Stimulated activated CD4-positive, alpha-beta T cell treated with anti-CD3 and anti-CD28 coated beads, Interleukin-1b, Interleukin-23, amount 100 ng/mL, for 1 hour (primary cell): ENCODE measurements at places on chromosomes 5 and 9.
A peak's percentile ranks its signal among the peaks of the same experiment; 100 is the strongest.

GRCh38 chr9:34382879-34383278, 6.2 kb upstream of the MYORG start:
- no peak for DNase-seq

DNA sequence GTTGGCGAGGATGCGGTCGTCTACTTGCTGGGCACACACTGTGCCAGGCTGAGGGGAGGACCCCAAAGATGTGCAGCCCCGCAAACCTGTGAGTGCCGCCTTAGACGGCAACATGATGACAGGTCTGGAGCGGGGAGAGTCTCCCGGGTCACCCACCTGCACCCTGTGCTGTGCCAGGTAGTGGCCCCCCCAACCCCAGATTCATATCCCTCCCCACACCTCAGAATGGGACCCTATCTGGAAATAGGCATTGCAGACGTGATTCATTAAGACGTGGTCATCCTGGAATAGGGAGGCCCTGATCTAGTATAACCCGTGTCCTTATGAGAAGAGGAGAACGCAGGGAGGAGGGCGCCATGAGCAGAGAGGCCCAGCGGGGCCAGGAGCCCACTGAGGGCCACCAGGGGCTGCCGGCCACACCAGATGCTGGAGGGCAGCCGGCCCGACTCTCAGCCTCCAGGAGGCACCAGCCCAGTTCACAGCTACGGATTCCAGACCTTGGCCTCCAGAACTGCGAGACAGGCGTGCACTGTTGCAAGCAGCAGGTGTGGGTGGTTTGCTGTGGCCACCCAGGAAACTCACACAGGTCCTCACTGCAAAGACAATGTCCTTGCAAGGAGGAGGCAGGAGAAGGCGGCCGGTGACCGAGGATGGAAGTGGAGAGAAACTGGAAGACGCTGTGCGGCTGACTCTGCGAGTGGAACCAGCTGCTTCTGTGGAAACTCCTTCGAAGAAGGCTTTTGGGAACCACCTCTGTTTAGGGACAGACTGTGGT, 131.9 kb upstream of the LPCAT1 start:
- DNase-seq, result no peak

- no peak for DNase-seq
These were observed 52.7 kb downstream of the ITGA1 start for GRCh38 chr5:52840277-52841050.

DNA sequence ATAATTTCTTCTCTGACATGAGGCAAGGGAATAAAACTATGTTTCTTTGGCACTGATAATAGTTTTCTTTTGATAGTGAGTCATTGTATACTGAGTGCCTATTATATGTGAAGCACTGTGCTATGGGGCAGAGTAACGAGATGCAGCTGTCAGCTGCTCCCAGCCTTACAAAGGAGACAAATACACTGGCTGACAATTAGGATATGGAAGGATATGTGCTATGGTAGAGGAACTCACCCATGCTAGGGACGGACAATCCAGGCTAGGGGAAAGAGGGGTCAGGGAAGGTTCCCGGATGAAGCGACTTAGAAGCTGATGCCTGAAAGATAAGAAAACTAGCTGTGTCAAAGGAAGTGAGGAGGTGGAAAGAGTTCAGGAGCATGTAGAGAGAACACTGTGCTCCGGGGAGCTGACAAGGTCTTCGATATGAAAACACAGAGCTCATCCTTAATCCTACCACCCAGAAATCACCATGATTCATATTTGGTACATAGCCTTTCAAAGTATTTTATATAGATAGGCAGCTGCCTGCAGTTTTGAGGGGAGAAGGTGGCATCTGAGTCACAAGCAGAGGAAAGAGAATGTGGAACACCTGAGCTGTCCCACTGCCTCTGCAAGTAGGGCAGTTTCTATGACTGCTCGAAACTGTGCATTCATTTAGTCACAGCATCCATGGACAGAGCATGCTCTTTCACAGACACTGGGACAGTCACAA, 12.1 kb downstream of the BSPRY start:
- no peak for DNase-seq

GRCh38 chr5:16536818-16537217, 71.2 kb upstream of the ZNF622 start:
- no peak for DNase-seq

DNA sequence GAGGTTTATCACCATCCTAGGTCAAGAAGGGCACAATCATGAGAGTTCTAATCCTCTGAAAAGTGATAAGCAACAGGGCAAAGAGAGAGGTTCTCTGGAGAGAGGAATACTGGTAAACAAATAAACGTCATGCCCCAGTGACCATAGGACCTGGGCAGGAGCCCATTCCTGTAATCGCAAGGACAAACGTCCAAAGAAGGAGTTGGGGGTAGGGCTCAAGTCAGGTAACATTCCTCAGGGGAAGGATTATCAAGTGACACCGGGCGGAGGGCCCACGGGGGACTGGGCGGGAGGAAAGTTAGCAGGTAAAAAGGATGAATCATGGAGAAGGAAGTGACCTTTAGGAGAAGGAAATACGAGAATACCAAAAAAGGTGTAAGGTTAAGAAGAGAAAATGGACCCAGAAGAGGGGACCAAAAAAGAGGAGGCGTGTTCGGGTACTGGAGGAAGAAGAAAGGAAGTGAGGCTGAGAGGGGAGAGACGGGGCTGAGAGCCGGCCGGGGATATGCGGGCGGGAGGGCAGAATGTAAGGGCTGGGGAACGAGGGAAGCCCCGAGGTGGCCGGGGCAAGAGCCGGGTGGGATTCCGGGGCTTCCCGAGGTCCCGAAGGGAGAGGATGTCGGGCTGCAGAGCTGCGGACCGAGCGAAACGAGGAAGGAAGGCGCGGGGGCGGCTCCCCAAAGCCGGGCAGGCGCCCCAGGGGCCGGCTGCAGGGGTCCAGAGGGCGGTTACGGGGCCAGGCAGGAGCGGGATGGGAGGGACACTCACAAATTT, 583 bp downstream of the DIAPH1 start:
- DNase-seq, result no peak

DNA sequence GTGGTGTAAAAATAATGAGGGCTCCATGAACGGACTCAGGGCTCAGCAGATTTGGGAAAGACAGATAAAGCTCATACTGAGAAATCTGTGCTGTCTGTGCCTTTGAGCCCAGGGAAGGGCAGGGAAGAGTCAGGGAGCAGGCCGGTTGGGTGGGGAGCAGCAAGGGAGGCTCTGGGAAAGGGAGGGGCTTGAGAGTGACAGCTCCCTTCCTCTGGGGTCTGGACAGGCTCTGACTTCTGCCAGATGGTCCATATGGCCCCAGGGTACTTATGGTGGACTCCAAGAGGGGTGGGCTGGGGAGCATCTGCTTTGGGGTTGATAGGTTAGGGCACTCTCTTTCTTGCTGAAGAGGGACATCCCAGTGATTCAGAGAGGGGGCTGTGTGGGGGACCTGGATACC, 2.1 kb downstream of the NPR2 start:
- DNase-seq, result no peak

DNA sequence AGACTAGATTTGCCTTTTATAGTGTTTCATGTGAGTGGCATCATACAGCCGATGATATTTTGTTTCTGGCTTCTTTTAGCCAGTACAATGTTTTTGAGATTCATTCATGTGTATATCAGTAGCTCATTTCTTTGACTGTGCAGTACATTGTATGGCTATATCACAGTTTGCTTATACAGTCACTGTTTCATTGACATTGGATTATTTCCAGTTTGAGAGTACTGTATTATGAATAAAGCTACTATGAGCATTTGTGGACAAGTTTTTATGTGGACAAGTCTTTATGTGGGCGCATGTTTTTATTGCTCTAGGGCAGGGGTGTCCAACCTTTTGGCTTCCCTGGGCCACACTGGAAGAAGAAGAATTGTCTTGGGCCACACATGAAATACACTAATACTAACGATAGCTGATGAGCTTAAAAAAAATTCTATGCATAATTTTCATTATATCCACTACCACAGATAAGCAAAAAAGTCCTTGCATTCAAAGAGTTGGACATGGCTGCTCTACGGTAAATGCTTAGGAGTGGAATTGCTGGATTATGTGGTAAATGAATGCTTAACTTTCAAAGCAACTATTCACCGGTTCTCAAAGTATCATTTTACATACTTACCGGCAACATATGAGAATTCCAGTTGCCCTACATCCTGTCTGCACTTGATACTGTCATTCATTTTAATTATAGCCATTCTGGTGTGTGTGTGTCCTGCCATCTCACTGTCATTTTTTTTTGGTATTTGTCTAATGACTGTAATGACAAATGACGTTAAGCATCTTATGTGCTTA, 177.8 kb downstream of the RGS3 start:
- no peak for DNase-seq

- DNase-seq, result no peak
These were observed 79.9 kb downstream of the IQGAP2 start for GRCh38 chr5:76482984-76483383.

DNA sequence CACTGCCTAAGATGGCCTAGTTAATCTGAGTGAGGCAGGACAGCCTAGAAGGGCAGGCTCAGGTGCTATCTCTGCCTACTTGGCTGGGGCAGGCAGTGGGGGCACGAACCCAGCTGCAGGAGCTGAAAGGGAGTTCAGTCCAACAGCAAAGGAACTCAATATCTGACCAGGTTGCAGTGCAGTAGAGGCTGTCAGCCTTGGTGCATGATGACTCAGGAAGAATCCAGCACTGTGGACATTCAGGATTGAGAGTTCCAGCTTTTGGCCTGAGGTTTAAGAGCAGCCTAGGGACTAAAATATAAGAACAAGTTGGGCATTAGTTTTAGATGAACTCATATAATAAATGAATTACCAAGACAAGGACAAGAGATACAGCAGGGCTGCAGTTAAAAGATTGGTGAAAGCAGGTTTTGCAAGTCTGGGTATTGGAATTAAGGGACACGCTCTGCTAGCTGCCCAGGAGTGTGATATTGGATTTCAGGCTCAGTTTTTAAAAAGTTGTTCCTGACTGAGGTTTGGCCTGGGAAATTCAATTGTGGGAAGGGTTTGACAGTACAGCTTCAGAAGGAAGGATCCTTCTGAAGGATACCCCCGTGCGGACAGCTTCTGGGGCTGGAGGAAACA, 64.7 kb upstream of the ATG10 start:
- DNase-seq, result no peak

DNA sequence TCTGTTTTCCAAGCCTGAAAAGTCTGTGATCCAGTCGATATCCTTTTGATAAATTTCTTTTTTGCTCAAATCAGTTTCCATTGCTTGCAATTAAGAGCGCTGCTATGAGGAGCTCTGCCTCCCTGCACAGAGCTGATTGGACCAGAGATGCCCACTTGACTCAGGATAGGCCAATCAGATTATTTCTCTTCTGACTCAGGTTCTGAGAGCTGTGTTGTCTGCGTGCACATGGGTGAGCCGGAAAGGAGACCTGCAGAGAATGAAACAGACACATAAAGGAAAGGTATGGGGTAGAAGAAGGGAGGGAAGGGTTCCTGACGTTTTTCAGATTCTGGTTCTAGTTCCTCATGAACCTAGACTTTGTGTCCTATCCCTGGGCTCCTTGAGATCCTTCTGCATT, 15.8 kb upstream of the FABP6 start:
- DNase-seq, result no peak

GRCh38 chr5:67120032-67120431, 76.6 kb downstream of the CD180 start:
- DNase-seq, result no peak

DNA sequence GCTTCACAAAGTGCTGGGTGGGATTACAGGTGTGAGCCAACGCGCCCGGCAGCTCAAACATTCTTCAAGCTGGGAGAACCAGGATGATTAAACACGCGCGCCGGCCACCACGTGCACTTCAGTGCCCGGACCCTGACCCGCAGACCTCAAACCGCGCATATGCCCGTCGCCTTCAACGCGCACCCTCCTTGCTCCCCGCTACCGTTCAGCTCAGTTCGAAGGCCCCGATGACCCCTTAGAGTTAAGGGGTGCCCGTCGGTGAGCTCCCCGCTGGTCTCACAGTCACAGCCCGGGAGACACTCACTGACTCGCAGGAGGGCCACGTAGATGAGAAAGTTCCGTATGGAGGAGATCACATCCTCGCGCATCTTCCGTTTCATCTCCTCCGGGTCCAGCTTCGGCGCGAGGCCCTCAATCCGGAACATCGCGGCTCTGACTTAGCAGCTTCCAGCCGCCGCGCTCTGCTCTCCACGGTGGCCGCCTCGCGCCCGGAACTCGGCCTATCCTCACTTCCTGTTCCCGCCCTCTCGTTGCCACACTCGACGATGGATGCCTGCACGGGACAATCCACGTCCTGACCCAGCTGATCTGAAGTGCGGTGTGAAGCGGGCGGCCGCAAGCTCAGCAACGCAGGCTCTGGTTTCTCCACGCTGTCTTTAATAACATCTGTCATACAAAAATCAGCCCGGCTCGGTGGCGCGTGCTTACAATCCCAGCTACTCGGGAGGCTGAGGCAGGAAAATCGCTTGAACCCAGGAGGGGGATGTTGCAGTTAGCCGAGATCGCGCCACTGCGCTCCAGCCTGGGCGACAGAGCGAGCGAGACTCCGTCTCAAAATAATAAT, at the start of gene TOMM5:
TSS of gene TOMM5 (minus strand) at position 490 of the 844 bp plus-strand sequence. CDS start at position 425, 65 bp downstream.
- peak; percentile 74 for DNase-seq

DNA sequence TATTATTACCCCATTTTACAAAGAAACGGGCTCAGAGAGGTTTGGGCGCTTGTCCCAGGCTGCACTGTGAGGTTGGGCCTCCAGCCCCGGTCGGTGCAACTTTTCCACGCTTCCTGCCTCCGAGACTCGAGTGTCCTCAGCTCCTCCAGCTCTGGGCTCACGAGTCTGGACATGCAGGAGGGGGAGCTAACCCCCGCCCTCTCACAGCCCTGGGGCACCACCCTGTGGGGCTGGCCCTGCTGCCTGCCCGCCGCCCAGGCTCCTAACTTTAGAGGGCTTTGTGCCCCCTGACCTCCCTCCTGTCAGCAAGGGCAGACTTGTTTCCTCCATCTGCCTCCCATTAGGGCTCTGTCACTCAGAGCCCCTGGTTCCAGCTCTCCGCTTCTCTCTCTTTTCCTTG, 4.3 kb upstream of the ASB6 start:
- no peak for DNase-seq

- peak; percentile 26 for DNase-seq
These were observed 88.6 kb downstream of the LMX1B start for GRCh38 chr9:126702151-126703001.

DNA sequence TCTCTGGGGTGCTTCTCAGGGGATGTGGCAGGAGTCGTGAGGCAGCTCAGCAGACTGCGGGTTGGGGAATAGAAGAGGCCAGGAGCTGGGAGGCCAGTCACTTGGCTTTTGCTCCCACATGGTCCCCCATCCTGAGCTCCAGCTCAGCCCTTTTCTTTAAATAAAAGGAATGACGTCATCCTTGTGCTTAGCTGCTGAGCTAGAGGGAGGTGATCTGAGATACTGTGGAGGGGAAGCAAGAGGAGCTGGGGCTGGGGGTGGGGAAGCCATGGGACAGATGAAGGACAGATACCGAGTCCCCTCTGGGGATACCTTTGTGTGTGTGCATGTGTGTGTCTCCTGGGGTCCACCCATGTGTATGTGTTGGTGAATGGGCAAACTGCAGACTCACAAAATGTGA, 89.0 kb upstream of the ARAP3 start:
- no peak for DNase-seq
